Epithelial cell of prostate (primary cell): ENCODE measurements at places on chromosomes 3 and 15.
A peak's percentile ranks its signal among the peaks of the same experiment; 100 is the strongest.

DNA sequence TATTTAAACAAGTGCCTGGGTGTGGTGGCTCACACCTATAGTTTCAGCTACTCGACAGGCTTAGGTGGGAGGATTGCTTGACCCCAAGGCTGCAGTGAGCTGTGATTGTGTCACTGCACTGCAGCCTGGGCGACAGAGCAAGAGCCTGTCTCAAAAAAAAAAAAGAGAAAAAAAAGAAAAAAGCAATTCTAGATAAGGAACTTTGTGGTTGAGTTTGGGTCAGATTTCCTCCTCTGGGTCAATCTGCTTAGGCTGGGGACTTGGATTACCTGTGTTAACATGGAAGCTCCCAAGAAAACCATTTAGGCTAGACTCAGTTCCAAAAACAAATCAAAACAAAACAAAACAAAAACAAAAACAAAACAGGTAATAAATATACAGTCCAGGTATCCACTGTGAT is 50.0 kb downstream of the ITPR1 start:
- DNase-seq, result no peak

DNA sequence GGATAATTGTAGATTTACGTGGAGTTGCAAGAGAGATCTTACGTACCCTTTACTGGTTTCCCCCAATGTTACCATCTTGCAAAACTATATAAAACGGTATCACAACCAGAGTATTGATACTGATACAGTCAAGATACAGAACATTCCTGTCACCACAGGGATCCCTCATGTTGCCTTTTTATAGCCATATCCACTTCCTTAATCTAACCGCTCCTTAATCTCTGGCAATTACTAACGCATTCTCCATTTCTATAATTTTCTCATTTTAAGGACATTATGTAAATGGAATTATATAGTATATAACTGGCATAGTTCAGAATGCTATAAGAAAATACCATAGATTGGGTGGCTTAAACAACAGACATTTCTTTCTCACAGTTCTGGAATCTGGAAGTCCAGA is 61.1 kb downstream of the SEC22A start:
- DNase-seq, result no peak

GRCh38 chr3:61562721-61563312 is 1.4 kb downstream of the PTPRG start:
- no peak for DNase-seq

DNA sequence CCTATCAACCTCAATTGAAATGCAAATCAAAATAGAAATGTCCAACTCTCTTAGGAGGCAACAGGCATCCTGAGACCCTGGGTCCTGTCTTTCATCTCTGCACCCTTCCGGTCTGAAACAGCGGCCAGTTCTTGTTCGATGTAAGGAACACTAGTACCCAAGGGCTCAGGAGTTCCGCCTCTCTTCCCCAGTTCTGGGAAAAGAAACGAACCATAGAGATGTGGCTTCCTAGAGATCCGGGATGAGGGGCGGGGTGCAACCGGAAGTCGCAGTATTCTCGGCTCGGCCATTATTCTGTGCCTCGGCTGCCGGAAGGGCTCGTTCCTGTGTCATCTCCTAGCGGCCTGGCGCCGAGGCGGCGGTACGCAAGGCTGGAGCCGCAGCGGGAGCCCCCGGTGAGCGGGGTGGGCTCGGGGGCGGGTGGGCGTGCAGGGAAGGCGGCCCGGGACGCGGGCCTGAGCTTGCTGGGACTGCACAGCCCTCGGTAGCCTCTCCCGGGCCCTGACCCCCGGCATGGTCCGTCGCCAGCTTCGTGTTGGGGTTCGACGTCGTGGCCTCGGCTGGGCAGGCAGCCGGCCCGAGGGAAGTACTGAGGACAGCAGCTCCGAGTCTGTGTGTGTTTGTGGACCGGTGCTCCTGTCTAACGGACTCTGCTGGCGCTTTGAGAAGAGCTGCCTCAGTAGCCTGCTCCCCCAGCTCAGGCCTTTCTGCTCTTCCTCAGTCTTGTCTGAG is at the start of gene ZNF197:
Gene ZNF197, plus strand, starts transcription at position 288 of the 732 bp plus-strand sequence. CDS start 4,119 bp downstream, outside the sequence.
- peak; percentile 31 for DNase-seq

DNA sequence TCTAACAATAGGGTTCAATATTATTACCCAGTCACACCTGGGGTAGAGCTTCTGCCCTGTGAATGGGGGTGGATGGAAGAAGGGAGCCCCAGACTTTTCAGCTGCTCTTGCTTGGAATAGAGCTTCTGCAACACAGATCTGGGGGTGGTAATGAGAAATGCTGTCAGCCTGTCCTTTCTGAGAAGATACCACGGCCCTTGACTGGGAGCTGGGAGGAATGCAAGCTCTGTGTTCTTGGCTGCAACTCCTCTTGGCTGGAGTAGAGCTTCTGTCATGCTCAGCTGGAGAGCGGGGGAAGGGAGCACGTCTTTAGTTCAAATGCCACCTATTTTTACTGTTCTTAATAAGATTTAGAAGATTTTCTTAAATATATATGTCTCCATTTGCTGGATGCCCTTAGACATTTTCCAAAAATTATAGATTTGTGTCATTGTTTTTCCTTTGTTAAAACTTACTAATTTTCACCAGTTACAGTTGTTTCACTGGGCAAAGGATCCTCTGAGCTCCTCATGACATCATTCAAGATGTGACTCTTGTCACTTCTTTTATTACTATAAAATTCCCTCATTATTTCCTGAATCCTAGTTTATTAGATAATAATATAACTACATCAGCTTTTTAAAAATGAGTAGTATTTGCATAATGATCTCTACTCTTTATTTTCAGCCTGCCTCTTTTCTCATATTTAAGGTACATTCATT is 180.0 kb upstream of the TGFBR2 start:
- no peak for DNase-seq

DNA sequence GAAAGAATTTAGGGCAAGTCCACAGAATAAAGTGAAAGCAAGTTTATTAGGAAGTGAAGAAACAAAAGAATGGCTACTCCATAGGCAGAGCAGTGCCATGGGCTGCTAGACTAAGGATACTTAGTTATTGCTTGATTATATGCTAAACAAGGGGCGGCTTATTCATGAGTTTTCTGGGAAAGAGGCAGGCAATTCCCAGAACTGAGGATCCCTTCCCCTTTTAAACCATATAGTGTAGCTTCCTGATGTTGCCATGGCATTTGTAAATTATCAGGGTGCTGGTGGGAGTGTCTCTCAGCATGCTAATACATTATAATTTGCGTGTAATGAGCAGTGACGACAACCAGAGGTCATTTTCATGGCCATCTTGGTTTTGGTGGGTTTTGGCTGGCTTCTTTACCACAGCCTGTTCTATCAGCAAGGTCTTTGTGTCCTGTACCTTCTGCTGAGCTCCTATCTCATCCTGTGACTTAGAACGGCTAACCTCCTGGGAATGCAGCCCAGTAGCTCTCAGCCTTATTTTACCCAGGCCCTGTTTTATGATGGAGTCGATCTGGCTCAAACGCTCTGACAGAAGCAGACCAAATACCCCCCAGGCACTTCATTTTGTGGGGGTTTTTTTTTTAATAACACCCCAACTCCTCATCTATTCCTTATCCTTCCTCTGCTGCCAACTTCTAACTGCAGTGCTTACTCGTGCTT is 103.0 kb upstream of the RARB start:
- no peak for DNase-seq

GRCh38 chr3:100496711-100497261 is 4.4 kb downstream of the TMEM45A start:
- DNase-seq, result no peak

DNA sequence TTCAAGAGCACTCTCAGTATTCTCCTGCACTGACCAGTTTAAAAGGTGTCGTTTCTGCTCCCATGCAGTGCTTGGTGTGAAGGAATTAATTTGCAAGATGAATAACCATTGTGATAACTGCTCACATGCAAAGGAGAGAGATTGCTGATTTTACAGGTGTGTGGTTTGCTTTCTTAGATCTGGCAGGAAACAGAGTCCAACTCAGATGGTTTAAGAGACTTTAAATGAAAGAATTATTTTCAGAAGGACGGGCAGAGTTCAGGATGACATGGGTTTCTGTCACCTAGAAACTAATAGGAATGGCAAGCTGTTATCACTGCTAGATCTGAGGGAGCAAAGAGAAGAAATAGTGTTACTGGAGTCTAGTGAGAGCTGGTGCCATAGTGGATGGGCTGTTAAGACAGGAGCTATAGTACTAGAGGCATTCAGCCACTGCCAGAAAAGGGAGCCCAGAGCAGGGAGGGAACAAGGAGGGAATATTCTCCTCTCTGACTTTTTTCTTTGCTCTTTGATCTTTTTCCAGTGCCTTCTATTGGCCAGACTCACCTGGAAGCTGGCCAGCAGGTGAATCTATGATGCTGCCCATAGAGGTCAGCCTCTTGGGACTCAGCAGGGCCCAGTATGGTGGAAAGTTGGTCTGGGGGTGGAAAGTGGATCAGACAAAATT is 14.9 kb downstream of the ATXN7 start:
- no peak for DNase-seq

GRCh38 chr3:143633816-143634215 is 214.5 kb downstream of the SLC9A9 start:
- DNase-seq, result no peak

GRCh38 chr15:80967451-80967850 is 22.2 kb downstream of the MESD start:
- no peak for DNase-seq

GRCh38 chr15:28942046-28942445 is 56.3 kb downstream of the APBA2 start:
- no peak for DNase-seq

- DNase-seq, result no peak
Measured at GRCh38 chr3:153334558-153334957, 172.5 kb downstream of the RAP2B start.

GRCh38 chr3:123618076-123618708 is 33.3 kb upstream of the HACD2 start:
- DNase-seq, result no peak

GRCh38 chr3:124800511-124801258 is 70.4 kb downstream of the UMPS start:
- no peak for DNase-seq

DNA sequence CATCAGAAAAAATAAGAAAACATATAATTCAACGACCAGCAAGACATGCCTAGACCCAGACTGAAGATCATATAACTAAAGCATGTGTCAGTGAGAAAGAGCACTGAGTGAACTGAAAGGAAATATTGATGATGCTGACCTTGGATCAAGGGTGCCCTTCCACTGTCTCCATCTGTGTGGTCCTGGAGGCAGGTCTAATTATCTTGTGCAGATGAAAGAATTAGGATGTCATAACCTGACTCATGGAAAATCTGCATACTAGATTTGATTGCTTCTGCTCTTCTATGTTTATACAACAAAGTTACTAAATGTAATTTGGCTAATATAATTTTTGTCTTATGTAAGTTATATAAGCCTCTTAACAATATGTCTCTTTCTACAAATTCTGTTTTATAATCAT is 264.6 kb upstream of the TGFBR2 start:
- no peak for DNase-seq

DNA sequence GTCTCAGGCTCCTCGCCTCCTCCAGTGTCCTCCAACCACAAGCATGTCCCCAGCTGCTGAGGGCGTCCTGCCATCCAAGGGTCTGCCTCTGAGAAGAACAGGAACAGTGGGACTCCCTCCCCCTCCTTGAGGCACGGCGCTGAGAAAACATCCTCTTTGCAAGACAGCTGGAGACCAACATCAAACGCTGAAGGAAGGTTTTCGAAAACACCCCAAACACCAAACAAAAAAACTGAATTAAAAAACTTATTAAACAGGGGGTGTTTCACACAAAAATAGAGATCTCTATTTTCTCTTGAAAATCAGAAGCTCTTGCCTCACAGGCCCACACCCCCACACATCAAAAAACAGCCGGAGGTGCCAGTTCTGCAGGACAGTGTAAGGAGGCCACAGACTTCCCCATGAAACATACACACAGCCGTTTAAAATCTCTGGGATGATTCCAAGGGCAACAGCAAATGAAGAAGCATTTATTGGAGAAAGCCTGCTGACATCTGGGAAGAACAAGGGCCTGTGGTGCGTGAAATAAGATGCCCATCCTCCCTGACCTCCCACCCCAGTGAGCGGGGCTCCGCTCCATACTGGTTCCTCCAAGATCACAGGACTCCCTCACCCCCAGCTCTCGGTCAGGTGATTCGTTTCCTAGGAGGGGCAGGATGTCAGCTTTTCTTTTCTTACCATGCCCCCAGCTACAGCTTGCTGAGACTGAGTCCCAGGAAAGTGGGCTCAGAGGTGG is 71.3 kb downstream of the NUP210 start:
- no peak for DNase-seq

DNA sequence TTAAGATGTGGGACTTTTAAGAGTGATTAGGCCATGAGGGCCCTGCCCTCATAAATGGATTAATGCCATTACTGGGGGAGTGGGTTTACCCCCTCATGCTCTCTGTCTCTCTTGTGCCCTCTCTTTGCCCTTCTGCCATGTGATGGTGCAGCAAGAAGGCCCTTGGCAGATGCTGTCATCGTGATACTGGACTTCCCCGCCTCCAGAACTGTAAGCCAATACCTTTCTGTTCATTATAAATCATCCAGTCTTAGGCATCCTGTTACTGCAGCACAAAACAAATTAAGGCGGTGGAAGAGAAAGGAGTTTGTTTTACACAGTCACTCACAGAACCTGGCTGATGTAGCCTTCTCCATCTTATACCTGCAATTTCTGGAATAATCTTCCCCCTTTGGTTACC is 360.3 kb upstream of the TBL1XR1 start:
- no peak for DNase-seq

- no peak for DNase-seq
Measured at GRCh38 chr3:190436331-190436730, 13.4 kb downstream of the TMEM207 start.

- no peak for DNase-seq
Measured at GRCh38 chr15:70342141-70342540, 244.4 kb upstream of the TLE3 start.

GRCh38 chr3:152902141-152902669 is 67.3 kb downstream of the P2RY1 start:
- DNase-seq, result no peak

DNA sequence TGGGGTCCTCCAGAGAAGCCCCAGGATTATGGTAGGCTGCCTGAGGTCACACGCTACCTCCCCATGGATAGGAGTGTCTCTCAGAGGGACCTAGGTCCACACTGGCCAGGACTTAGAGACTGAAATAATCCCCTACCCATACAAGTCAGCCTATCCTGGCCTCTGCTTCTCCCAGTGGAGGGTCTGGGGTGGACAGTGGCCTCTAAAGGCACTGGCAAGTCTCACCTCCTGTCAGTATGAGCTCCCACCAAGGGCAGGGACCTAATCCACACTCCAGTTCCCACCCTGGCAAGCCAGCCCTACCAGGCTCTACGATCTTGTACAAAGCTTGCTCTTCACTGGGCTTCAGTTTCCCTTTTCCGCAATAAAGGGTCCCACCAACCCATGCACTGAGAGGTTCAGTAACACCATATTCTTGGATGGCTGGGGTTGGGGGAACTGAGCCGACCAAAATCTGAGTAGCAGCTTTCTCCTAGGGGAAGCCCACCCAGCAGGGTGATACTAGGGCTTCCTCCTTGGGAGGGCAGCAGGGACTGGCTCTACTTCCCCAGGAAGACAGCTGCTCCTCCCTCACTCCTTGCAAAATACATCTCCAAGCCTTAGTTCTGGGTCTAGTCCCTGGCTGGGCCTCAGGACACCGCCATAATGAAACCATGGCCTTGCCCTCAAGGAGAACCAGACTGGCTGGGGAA is 2.4 kb downstream of the CISH start:
- no peak for DNase-seq

- DNase-seq, result no peak
Measured at GRCh38 chr3:42999632-43000031, 20.5 kb downstream of the GASK1A start.
